ENCODE measurements at places on chromosomes 5 and 9.

DNA sequence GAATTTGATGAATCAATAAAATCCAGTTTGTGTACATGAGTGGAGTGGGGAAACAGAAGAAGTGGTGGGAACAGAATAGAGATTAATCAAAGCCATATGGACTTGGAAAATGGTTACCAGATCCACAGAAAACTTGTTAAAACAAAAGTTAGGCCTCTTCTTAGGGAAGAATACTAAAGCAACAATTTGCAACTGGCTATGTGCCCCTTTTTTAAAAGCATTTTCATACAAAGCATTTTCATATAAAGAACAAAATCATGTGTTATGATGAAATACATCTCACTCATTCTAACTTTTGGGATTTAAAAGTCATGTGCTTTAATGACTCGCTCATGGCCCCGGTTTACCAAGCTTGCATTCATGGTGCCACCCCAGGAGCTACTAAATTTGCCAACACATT, 276.9 kb downstream of the EFNA5 start:
- DNase-seq, result no peak

DNA sequence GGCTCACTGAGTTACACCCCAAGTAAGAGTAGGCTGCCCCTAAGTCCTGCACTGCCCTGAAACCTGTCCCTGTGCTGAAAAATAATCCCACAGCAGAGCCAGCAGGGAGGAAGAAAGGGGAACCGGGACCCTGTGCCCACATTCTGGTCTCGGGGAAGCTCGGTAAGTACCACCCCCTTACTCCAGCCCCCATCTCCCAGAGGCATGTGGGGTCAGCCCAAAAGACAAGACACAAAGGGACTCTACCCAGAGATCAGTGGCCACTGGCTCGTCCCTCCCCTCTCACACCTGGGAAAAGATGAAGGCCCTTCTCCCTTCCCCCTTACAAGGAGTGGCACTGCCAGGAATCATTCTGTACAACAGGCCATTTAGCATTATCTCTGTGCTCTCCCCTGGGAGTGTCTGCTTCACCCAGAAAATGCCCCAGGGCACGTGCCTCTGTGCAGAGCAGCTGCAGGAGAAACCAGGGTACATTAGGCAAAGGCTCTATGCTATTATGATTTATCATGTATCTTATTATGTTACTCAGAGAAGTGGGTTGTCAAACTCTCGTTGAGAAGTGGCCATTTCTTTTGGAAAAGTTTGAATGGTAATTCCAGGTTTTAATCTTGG, 71.3 kb downstream of the NDFIP1 start:
- DNase-seq, result no peak

- no peak for DNase-seq
Measured at GRCh38 chr5:32323741-32324140, 11.0 kb upstream of the MTMR12 start.

DNA sequence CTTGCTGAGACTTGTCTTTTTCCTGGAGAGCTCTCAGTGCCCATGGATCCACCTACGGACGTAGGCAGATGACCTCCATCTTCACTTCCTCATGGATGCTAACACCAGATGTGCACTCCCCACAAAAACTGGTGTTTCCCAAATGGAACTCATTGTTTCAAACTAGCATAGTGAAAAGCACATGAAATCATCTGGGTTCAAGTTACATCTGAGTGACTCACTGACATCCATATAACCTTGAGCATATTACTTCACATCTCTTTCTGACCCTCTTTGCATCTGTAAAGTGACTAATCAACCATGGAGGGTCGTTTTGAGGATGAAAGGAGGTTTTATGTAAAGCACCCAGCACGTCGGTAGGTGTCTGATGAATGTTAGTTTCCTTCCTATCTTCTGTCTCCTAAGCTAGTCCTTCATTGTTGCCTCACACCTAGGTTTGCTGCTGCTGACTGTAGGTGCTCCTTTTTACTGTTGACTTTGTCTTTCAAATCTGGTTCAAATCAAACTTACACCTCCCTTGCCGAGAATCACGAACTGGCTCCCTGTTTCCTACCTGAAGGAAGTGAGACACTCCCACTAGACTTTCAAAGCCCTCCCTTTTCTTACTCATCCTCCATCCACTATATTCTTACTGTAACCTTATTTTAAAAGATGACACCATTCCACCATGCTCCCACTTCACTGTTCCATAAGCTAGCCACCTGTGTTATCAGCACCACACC, 10.3 kb downstream of the OCLN start:
- no peak for DNase-seq

DNA sequence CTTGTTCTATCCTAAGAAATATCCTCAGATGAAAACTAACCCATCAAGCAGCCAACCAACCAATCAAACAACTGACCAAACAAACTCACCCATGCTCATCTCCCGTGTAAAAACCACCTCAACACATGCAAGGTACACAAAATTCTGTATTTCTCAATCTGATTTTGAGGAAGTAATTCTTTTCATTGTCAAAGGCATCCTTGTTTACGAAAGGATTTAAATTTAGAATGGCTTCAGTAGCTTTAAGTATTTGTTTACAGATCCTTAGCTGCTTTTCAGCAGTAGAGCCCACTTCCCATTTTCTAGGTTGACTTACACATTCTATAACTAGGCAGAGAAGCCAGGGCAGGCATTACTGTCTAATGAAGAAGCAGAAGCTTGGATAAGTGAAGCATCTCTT, 78.6 kb downstream of the NTRK2 start:
- DNase-seq, result no peak

DNA sequence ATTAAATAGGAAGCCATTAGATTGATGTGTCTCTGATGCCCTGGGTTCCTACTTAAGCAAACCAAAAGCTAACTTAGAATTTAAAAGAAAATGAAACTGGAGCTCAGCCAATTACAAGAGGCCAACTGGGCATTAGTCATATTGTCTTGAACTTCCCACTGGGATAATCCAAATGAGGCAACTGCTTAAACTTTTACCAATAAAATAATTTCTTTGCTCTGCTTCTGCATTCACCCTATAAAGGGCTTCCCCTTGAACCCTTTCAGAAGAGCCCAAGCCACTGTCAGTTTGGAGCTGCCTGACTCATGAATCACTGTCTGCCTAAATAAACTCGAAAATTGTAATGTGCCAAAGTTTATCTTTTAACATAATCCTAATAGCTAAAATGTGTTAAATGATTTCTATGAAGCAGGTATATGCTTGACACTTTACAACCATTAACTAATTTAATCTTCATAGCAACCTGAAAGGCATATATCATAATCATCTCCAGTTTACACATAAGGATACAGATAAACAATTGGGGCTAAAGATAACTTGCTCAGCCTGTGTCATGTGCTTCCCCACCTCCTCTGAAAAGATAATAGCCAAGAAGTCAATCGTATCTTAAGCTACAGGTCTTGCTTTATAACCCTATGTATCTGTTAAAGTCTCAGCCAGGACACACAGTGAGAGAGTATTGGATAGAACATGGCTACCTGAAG, 11.5 kb downstream of the GPR150 start:
- DNase-seq, result no peak

GRCh38 chr5:149735066-149735465, 5.0 kb downstream of the PPARGC1B start:
- no peak for DNase-seq

DNA sequence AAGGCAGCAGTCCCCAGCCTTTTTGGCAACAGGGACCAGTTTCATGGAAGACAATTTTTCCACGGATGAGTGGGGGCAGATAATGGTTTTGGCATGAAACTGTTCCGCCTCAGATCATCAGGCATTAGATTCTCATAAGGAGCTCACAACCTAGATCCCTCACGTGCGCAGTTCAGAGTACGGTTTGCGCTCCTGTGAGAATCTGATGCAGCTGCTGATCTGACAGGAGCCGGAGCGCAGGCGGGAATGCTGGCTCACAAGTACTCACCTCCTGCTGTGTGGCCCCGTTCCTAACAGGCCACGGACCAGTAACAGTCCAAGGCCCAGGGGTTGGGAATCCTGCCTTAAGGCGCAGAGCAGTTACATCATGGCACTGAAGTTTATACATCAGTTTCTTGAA, 3.3 kb upstream of the BRD3 start:
- DNase-seq, result no peak

DNA sequence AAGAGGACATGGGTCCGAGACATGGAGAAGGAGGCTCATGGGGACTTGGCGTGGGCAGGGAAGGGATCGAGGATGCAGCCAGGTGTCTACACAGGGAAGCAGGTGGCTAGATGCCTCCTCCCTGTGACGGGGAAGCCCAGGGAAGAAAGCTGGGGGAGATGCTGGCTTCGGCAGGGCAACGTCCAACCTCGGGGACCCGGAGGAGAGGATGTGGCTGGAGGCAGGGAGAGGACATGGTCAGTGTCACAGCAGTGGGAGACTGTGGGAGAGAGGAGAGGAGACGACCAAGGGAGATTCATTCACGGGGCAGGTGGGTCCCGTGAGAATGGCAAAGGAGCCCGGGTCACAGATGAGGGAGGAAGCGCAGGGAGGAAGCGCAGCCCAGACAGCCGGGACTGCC, 73.2 kb upstream of the PHYKPL start:
- DNase-seq, result no peak

GRCh38 chr9:117718085-117718484, 13.9 kb downstream of the TLR4 start:
- DNase-seq, result no peak

- no peak for DNase-seq
Measured at GRCh38 chr5:172442592-172442991, 11.7 kb downstream of the SH3PXD2B start.

DNA sequence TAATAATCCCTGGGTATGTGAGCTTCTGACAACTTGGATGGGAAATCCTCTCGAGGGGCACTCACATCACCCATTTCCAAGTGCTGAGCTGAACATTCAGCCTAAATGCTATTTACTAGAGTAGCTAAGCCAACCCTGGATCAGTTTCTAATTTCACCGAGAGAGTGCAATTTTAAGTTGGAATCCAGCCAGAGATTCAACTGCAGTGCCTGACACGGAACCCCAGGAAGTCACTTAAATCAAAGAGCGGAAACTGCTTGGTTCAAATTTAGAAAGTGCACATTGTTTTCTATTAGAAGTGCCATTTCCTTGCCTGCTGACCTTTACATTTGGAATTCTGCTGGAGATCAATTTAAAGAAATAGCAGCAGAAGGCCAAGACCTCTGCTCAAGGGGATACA, 8.8 kb downstream of the SPRY4 start:
- no peak for DNase-seq

- no peak for DNase-seq
Measured at GRCh38 chr9:128093011-128093410, 25.0 kb downstream of the SLC25A25 start.

DNA sequence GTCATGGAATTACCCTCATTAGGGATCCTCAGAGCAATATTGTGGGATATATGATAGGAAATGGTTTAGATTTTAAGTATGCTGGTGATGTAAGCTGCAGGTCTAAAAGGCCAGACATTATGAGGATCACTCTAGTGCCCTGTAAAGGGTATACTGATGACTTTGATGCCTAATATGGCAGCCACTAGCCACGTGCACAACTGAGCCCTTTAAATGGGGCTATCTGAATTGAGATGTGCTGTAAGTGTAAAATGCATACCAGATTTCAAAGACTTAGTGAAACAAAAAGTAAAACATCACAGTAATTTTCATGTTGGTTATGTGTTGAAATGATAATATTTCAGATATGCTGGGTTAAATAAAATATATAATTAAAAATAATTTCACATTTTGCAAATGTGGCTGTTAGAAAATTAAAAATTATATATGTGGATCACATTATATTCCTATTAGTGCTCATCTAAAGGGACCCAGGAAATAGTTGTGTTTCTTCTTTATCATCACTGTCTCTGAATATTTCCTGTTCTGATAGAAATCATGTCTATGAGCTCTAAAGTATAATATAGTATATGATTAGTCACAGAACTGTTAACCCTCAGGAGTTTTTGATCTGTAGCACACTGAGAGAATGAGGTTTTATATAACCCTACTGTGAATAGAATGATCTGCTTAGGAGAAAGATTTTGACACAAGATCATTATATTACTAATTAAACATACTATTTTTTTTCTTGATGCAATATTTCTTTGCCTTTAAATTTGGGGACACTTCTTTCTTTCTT, 50.1 kb downstream of the OSTF1 start:
- DNase-seq, result no peak

GRCh38 chr9:109934136-109934856, 154.3 kb downstream of the PALM2AKAP2 start:
- no peak for DNase-seq

Measured in hematopoietic multipotent progenitor cell treated with erythropoietin and hydrocortisone succinate and interleukin-3 and kit ligand, for 15 days (in vitro differentiated cells).